ENCODE measurements at places on chromosomes 16 and 17. TPM values are rescaled to one million over a fixed set of nuclear protein-coding genes. Genes with fewer than 3 reads are reported as not detected.

Gene C17orf100
- 1.6 TPM for total RNA-seq

Gene ZSCAN32
- total RNA-seq: 19.4 TPM

Gene PIRT
- not detected for total RNA-seq

Gene KRT28
- total RNA-seq: not detected

Gene HCRT
- not detected for total RNA-seq

All from activated T-helper 1 cell treated with anti-CD3 and anti-CD28 coated beads, Interleukin-12 subunit alpha, Interleukin-12 subunit beta, Interleukin-2, Interleukin-4 antibody, amounts not matched to agents 30 ng/mL and 10 ng/mL and 1 ng/mL, durations not matched to agents 14 hours and 24 hours and 36 hours (primary cell).